ENCODE measurements at places on chromosomes 5 and 9.

- no peak for DNase-seq
Measured at GRCh38 chr9:3862561-3862960, 336.8 kb upstream of the RFX3 start.

DNA sequence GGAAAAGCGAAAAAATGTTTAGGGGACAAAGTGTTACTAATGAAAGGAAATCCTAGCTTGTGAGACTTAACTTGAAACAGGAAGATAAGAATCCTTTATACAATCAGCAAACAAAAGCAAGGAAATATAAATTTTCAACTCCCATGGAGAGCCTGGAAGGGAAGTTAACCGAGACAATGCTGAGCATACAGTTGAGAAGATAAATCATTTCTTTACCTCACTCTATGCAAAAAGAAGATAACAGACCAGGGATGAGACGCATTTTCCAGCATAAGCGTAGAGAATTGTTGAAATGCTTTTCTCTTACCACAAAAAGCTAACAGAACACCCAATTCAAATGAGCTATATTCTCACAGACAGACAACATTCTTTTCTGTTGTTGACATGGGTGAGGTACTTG, 309.6 kb downstream of the CWC27 start:
- no peak for DNase-seq

DNA sequence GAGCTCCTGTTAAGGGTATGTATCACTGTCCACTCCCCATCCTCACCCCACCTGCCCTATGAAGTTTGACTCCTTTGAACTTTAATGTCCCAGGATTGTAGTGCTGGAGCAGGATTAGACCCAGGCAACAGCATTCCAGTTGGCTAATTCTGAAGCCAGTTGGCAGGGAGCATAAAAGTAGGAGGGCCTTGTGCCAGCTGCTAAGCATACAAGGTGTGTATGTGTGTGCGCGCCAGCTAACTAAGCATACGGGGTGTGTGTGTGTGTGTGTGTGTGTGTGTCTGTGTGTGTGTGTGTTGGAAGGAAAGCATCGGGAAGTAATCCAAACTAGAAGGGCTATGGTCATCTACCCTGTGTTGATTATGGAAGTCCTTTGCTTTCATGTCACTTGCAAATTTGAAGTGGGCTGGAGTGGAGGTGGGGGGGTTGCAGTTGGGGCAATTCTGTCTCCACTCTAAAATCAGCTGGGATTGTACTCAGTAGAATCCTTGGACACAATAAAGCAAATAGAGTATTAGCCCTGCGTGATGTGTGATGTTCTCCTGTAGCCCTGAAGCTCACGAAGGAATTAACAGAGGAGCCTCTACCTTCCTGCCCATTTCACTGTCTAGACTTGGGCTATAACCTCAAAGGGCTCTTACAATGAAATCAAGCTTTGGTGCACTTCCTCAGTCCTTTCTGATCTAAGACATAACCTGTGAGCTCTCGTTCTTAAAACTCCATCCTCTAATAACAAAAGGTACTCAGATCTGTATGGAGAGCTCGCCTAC, 26.9 kb downstream of the HMGCR start:
- DNase-seq, result peak; percentile 4

- DNase-seq, result no peak
Measured at GRCh38 chr5:21070858-21071257, 1082.9 kb upstream of the CDH18 start.

- no peak for DNase-seq
Measured at GRCh38 chr5:14465116-14465515, 116.5 kb upstream of the OTULINL start.

GRCh38 chr9:126144603-126145456, 181.8 kb upstream of the MVB12B start:
- DNase-seq, result no peak

DNA sequence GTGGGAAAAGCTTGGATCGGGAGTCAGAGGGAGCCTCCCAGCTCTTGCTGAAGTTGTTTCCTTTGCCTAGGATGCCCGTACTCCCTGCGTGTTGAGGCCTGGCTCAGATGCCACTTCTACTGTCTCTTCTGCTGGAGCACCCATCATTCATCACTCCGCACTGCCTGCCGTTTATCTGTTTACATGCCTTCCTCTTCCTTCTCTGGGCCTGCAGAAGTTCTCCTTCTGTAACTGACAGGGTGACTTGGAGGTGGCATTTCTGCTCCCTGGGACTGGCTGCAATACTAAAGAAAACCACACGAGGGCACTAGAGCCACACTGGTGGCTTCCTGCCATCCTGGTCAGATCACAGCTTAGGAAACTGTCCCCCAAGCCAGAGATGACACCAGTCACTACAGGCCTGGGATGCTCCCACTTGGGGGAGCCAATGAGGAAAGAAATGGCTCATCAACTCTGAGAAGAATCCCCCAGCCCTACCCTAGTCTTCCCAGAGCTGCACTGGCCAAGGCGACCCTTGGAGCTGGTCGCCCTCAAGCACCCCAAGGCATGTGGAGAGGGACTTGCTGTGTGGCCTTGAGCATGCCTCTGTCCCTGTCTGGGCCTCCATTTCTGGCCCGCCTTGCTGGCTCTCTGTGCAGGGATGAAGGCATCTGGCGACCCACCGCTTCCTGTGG, 9.7 kb upstream of the SLC25A51 start:
- DNase-seq, result peak; percentile 78

DNA sequence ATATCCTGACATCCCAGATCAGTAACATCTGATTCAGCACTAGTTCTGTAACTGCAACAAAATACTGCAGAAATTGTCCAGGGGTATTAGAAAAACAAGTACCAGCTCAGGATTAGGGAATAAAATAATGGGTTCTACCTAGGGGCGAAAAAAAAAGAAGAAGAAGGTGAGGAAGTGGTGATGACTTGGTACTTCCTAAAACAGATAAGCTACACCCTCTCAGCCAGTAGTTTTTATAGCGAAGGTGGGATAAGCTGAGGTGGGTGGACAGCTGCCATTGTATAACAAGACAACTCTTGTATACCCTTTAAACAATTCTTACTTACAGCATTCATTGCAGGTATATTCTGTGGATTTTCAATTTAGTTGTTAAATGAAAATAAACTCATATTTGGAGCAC, 19.1 kb downstream of the RAPGEF6 start:
- DNase-seq, result no peak

DNA sequence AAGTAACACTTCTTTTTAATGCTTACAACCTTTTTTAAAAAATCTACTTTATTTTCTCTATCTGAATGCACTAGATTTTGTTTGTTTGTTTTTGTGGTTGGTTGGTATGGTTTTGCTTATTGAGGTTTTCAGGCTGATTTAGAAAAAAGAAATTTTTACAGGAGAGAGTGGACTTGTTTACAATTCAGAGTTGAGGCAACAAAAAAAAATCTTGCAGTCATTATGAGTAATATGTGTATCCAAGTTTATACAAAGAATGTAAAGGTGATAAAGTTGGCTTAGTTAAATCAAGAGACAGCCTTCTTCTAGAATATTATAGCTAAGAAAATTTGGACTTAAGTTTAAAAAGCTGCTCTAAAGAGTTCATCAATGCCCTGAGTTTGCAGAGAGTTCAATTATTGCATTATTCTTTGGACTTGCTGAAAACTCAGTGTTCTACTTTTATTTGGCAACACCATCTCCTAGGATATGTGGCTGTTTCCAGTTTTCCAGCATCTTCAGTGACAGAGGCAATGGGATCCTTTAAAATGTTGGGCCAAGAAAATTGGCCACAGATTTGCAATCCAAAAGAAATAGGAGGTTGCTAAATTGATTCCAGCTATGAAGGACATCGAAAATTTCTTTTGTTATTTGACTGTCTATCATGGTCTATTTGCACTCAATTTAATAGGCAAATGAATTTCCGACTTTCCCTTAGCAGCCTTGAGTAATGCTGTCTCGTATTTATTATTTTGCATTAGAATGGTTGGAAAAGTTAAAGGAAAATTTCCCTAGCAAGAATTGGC, 10.7 kb downstream of the STK32A start:
- DNase-seq, result no peak

DNA sequence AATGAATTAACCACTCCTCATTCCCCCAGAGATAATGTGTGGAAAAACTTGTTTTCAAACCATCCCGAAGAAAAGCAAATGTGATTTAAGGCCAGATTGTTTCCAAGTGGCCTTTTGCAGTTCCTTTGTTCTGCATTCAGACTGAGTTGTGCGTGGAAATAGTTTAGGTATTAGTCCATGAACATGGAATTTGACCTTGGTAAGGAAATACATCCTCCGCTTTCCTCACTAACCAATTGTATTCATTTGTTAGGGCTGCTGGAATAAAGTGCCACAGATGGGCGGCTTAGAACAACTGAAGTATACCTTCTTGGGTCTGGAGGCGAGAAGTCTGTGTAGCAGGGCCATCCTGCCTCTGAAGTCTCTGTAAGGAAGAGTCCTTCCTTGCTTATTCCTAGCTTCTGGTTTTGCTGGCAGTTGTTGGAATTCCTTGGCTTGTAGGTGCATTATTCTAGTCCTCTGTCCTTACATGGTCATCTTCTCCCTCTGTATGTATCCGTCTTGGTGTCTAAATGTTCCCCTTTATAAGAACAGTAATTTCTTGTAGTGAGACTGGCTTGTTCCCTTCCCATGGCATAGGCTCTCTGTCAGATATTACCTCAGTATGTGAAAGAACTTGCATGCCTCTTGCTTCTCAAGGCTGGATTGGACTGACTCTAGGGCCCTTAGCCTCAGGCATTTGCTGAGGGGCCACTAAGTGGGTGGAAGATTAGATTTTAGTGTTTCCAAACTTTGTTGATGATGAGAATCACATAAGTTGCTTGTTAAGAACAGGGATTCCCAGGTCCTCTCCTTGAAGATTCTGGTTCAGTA, 53.9 kb downstream of the RAI14 start:
- no peak for DNase-seq

GRCh38 chr9:68648164-68648563, 56.9 kb upstream of the PIP5K1B start:
- DNase-seq, result no peak

- DNase-seq, result no peak
Measured at GRCh38 chr9:74293479-74293878, 203.7 kb upstream of the RORB start.

DNA sequence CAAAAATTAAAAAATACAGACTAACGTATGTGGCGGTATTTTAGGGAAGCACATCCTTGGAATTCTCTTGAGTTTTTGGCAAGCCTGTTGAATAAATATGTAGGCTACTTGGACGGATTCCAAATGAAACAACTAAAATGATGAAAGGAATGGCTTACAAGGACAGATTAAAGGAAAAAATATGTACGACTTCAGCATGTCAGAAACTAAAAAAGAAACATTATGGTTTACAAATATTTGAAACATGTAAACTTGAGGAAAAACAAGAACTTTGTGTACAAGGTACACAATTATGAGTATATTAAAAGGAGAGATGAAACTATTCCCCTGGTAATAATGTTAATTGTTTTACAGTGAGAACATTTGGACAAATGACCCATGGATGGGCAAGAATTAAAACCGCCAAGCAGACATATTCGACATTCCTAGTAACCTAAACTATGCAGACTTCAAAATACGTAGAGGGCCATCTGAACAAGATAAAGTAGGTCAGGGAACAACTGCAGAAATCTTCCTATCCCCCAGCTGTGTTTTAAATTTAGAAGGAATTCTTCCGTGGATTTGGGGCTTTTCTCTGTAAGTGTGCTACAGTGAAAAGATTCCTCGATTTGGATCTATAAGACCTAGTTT, 12.5 kb downstream of the EDIL3 start:
- DNase-seq, result no peak

DNA sequence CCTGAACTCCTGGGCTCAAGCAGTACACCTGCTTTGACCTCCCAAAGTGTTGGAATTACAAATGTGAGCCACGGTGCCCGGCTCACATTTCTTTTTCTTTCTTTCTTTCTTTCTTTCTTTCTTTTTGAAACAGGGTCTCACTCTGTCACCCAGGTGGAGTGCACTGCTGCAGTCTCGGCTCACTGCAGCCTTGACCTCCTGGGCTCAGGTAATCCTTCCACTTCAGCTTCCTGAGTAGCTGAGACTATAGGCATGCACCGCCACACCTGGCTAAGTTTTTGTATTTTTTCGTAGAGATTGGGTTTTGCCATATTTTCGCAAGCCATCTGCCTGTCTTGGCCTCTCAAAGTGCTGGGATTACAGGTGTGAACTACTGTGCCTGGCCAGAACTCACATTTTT, 183.7 kb downstream of the CCDC171 start:
- DNase-seq, result no peak

- no peak for DNase-seq
Measured at GRCh38 chr5:142737179-142737578, 33.0 kb upstream of the ARHGAP26 start.

GRCh38 chr9:136634904-136635303, 27.8 kb upstream of the EGFL7 start:
- DNase-seq, result no peak

DNA sequence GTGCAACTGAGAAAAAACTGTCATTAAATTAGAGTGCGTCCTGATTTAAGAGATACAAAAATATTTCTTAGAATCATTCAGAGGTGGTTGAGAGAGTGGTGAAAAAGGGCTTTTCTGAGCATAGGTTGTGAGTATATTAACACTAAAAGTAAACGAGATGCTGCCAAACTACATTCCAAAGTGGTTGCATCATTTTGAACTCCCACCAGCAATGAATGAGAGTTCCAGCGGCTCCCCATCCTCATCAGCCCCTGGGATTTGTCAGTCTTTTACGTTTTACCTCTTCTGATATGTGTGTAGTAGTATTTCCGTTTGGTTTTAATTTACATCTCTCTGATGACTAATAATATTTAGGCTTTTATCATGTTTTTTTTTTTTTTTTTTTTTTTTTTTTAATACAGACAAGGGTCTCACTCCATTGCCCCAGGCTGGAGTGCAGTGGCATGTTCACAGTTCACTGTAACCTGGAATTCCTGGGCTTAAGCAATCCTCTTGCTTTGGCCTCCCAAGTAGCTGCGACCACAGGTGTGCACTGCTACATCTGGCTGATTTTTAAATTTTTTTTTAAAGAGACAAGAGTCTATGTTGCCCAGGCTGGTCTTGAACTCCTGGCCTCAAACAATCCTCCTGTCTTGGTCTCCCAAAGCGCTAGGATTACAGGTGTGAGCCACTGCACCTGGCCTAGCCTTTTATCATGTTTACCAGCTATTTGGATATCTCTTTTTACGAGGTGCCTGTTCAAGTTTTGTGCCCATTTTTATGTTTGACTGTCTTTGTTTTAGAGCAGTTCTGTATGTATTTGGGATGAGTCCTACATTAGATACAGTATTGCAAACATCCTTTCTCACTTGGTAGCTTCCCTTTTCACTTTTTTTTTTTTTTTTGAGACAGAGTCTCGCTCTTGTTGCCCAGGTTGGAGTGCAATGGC, 17.0 kb downstream of the PRRT1B start:
- no peak for DNase-seq
